ENCODE measurements at places on chromosomes 7 and 10.

GRCh38 chr7:20738518-20739481 is 47.9 kb downstream of the SP8 start:
- peak; percentile 41 for DNase-seq

DNA sequence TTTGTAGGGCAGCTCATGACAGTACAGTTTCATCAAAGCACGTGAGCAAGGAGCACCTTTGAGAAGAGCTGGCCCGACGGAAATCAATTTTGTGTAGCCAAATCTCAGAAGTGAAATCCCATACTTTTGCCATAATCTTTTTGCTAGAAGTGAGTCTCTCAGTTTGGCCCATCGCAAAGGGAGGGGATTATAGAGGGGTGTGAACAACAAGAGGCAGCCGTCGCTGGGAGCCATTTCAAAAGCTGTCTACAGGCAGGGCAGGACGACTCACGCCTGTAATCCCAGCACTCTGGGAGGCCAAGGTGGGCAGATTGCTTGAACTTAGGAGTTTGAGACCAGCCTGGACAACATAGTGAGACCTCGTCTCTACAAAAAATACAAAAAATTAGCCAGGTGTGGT is 599.8 kb downstream of the GALNT17 start:
- DNase-seq = no peak

DNA sequence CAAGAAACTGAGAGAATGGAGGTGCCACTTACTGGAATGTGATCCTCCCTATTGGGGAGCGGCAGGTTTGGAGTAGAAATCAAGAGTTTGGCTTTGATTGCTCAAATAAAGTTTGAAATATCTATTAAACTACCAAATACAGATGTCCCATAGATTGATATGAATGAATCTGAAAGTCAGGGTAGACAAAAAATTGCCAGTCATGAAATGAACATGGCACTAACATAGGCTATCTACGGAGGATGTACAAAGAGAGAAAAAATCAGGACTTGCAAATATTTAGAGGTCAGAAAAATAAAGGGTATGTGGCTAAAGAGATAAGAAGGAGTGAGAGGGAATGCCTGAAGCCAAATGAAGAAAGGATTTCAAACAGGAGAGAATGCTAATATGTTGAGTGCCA is 119.9 kb downstream of the PCDH15 start:
- DNase-seq = no peak

GRCh38 chr7:89002981-89003956 is 207.7 kb upstream of the TEX47 start:
- DNase-seq = no peak

GRCh38 chr10:52004342-52004949 is 305.1 kb upstream of the CSTF2T start:
- DNase-seq = peak; percentile 5

DNA sequence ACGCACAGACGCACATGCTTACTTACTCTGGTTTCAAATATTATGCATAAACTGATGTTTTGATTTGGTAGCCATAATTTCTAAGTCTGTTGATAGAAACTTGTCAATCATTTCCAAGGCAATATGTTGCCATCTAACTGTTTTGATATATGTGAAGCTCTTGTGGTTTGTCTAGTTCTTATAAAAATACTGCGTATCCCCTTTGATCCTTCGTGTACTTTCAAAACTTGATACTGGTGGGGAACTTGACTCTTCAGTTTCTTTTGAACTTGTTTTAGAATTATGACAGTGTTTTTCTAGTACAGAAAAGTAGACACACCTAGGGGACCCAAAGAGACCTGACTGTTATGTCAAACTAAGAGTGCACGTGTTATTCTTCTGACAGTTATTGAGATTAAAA is 708.0 kb downstream of the LRMDA start:
- DNase-seq = no peak

- peak; percentile 61 for DNase-seq
Observed at GRCh38 chr7:128783143-128783861, 7.7 kb upstream of the OPN1SW start.

Data from HepG2 (cell line).